Smooth muscle cell of bladder (primary cell): ENCODE measurements at places on chromosomes 12 and 14. TPM values are rescaled to one million over a fixed set of nuclear protein-coding genes. Genes with fewer than 3 reads are reported as not detected.

RPS6KL1 gene
- 0.28 and 0.46 TPM in 2 replicates for total RNA-seq

ARMH4 gene
- total RNA-seq = 1.00 and 4.0 TPM in 2 replicates

DTX1 gene
- total RNA-seq = 0.18 TPM in 1 of 2 replicates, not detected in the other

SLC6A13 gene
- total RNA-seq = 0.14 and 0.18 TPM in 2 replicates

AP5M1 gene
- 11.2 and 17.4 TPM in 2 replicates for total RNA-seq

KRR1 gene
- total RNA-seq = 23.2 and 31.5 TPM in 2 replicates
